ENCODE measurements at places on chromosomes 16 and 17. TPM values are rescaled to one million over a fixed set of nuclear protein-coding genes. Genes with fewer than 3 reads are reported as not detected.

DNA sequence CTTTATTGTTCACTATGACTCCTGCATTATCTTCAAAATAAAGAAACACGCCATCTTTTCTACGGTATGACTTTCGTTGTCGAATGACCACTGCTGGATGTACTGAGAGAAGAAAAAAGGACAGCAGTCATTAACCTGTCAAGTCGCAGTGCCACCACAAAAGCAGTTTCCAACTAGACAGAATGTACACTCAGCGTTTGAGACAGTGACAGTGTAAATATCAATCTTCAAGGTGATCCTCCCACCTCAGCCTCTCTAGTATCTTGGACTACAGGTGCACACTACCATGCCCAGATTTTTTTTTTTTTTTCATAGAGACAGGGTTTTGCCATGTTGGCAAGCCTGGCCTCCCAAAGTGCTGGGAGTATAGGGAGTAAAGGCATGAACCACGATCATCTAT is 3.1 kb downstream of the RPL23 start:
- DNase-seq: no peak

- DNase-seq: no peak
Measured at GRCh38 chr17:50979524-50979927, 113.4 kb upstream of the TOB1 start.

AGRP gene
- not detected for total RNA-seq

DNA sequence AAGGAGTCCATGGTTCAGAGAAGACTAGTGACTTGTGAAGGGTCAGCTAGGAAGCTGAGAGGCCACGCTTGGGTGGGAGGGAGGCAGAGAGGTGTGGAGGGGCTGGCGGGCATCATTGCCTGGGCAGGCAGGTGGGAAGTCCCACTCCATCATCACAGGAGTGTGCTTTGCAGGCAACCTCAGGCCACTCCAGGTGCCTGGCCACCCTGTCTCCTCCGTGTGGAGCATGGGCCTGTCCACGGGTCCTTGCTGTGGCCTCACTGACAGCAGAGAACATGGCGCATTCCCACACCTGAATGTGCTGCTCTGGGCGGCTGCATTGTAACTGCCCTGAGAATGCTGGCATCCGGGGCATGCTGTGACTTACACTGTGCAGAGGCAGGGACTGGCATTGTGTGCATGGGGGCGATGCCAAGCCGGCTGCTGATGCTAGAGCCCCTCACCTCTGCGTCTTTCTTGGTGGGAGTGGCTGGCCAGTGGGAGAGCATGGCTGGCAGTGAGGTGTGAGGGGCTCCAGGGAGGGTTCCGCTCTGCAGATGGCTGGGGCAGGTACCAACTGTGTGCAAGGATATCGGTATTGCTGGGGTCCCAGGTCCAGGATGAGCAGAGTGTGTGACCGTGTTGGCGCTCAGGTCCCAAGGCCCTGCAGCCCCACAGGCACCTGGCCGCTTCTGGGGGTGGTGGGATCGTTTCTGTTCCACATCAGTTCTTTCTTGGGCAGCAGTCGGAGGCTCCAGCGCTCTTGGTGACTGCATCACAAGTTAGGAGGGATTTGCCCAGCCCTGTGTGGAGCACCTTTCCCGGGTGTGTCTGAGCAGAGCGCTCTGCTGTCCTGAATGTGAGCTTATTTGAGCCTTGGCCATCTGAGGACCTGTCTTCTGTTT is 94.8 kb downstream of the NPIPB11 start:
- no peak for DNase-seq

GRCh38 chr16:81384006-81384405 is 60.6 kb upstream of the CMIP start:
- no peak for DNase-seq

- peak; percentile 28 for DNase-seq
Measured at GRCh38 chr17:39740357-39741111, 2.8 kb downstream of the GRB7 start.

DNA sequence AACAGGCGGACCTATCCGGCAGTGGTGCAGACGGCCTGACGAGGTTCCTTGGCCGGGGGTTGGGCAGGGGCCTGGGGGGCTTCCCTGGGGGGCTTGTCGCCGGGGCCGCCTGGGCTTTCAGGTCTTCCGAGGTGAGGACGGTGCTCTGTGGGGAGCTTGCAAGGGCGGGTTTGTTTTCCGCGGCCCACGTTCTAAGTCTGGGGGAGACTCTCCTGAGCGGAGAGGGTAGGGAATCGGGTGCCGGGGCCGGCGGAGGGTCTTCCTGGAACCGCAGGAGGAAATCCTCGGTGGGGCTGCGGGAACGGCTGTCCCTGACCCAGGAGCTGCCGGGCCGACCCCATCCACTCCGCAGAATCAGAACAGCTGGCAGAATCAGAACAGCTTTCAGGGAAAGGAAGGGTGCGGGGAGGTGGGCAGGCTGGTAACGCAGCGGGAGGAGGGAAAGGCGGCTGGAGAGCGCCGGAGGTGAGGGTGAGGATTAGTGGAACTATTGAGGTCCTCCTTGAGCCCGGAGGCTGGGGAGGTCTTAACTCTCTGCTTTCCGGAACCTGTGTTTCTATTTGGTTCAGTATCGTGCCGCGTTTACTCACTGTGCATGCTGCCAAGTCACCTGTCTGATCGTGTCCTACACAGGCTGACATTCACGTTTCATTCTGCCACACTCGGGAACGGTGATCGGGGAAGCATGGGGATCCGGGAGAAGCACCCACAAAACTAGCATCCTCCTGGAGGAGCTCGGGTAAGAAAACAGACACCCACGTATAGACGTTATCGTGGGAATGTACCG is 28.9 kb downstream of the CPSF4L start:
- peak; percentile 49 for DNase-seq

DNA sequence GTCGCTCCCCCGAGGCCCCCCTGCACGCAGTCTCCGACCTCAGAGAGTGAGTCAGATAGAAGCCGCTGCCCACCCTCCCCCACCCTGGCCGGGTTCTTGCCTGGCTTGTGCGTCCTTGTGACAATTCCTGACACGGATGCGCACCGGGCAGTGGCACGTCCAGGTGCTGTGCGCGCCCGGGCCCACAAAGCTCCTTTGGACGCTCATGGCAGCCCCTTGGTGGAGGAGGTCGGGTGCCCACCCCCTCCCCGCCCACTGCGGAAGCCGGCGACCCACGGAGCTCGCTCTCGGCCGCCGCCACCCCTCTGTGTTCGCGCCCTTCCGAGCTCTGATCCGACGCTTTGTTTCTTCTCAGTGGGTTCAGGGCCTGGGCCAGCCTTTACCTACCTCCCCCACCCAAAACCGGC is 662 bp upstream of the TUBB3 start:
- DNase-seq: peak; percentile 81

GRCh38 chr16:68235108-68235886 is 630 bp downstream of the ESRP2 start:
- DNase-seq: peak; percentile 23

VAT1L gene
- total RNA-seq: not detected

DNA sequence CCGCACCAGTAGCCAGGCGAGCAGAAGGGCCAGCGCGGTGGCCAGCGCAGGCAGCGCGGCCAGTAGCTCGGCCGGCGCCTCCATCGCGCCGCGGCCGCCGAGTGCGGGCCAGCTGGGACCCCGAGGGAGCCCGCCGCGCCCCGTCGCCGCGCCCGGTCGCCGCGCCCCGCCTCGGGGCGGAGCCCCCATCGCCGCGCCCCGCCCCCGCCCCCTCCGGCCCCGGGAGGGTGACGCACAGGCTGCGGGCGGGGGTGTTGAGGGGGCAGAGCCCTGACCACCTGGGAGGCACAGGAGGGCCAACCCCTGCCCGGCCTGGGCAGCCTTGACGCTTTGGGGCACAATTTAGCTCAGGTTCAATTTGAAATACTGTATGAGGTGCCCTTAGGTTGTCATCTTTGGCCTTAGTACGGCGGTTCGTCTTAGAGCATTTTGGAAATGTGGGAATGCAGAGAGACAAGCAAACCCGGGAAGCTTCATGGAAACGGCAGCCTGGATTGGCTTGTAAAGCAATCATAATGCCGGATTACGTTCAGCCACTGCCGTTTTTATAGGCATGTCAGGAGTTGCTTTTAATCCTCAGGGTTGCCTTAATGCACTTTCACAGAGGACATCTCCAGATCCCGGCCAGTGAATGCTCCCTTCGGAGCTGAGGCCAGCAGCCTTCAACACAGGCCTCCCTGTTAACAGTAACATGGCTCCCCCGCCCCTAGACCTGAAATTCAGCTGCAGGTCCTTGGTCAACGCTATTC is at the start of gene MXRA7:
Gene MXRA7, minus strand, starts transcription at position 103 of the 749 bp plus-strand sequence. Its CDS starts 19 bp downstream, at position 84.
- peak; percentile 72 for DNase-seq

ABAT gene
- 5.1 TPM for total RNA-seq

GRCh38 chr16:49530427-49530970 is 156.9 kb downstream of the C16orf78 start:
- DNase-seq: no peak

CDK3 gene
- total RNA-seq: 3.8 TPM

GRCh38 chr16:68844211-68844564 is 857 bp downstream of the TANGO6 start:
- no peak for DNase-seq

Data from activated CD8-positive, alpha-beta T cell treated with anti-CD3 and anti-CD28 coated beads for 36 hours (primary cell).